NCI-H1436 (cell line): ENCODE measurements at places on chromosomes 1 and 21.

DNA sequence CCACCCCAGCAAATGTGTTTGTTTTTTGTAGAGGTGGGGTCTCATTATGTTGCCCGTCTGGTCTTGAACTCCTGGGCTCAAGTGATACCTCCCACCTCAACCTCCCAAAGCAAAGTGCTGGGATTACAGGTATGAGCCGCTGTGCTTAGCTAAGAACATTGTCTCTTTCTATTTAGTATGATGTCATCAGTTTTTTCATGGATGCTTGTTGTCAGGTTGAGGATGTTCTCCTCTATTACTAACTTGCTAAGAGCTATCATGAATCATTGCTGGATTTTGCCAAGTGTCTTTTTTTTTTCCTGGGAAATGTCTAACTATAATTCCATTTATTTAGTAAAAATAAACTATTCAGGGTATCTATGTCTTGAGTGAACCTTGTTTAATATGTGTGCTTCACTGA, 19.0 kb upstream of the MPC2 start:
- DNase-seq, result no peak

DNA sequence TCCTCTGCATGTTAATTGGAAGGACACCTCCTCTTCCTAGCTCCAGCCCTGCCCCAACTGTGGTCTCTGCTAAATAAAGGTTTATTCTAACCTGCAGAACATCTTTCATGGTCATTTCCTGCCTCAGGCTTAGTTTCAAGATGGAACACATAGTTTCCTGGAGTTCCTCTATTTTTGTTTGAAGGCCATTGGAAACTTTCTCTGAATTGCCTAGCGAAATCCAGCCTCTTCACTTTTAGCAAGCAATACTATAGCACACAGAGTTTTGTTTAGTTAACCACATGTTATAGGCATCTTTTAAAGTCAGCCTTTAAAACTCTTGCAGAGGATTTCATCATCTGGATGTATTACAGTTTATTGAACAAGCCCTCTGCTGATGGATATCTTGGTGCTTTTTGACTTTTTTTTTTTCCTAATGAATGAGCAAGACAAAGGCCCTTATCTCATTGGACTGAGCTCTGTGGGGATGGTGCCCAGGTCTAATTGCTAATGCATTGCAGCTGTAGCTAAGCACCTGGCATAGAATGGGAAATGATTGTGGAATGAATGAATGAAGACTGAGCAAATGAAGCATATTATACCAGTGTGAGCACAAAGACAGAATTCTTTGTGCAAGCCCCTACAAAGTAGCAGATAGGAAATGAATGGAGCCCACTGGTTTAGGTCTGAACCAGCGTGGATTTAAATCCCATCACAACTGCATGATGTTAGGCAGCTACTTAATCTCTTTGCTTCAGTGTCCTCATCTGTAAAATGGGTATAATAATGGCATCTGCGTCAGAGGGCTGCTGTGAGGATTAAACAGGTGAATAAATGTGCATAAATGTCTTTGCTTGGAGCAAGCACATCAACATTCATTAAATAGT, 641 bp upstream of the CFAP107 start:
- no peak for DNase-seq

DNA sequence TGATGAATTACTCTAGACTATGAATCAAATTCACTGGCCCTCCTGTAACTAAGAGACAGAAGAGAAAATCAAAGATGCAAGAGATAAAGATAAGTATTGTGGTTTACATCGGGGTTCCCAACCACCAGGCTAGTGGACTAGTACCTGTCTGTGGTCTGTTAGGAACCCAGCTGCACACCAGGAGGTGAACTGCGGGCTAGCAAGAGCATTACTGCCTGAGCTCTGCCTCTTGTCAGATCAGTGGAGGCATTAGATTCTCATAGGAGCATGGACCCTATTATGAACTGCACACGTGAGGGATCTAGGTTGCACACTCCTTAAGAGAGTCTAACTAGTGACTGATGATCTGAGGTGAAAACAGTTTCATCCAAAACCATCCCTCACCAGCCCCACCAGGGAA, 58.9 kb upstream of the DUSP10 start:
- DNase-seq, result no peak

DNA sequence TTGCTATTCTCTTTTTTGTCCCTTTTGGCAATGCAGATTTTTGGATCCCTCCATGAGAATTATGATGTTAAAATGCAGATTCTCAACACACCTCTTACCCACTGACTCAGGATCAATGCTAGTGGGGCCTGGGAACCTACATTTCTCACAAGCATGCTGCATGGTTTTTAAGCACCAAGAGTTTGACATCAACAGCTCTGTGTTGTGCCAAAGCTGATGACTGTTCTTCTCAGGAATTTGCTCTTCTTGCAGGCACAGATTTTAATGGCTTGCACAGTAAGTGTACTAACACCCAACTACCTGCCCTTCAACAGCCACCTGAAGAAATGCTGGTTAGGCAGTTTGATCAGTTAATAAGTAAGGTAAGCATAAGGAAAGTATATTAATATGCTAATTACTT, 468.7 kb downstream of the PTBP2 start:
- no peak for DNase-seq
